Activated CD4-positive, alpha-beta T cell treated with anti-CD3 and anti-CD28 coated beads, Interleukin-2, amount 10 ng/mL, durations not matched to agents 7 days and 5 days (primary cell): ENCODE measurements at places on chromosomes 2 and 18.

DNA sequence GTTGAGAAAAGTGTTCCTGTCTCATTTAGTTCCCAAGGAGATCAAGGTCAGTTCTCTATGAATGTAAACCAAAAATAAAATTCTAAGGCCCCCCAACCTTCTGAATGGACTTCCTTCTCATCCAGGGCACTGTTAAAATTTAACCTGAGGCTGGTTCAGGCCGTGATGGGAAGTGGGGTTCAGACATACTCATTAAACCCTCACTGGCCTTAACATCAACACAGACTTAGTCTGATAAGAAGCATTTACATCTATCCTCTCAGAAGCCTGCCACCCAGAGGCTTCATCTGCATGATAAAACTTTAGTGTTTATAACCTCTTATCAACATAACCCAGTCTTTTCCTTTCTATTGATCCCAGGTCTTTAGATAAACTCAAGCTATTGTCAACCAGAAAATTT, 22.4 kb downstream of the ITSN2 start:
- H3K4me3 ChIP-seq = no peak overlapping the region
- H3K4me1 ChIP-seq = peaks cover 34% of the 10 kb centered on the region
- H3K27ac ChIP-seq = no peak overlapping the region
- DNase-seq = no peak

DNA sequence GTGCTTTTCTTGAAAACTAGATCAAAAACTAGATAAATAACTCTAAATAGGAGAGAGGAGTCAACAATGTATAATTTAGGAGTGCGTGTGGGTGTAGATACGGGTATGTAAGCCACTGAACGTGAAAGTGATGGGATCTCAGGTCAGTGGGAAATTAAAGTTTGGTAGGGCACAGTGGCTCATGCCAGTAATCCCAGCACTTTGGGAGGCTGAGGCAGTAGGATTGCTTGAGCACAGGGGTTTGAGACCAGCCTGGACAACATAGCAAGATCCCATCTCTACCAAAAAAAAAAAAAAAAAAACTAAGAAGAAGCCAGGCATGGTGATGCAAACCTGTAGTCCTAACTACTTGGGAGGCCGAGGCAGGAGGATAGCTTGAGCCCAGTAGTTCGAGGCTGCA, 247.1 kb downstream of the ANAPC1 start:
- H3K4me3 ChIP-seq = no peak overlapping the region
- H3K4me1 ChIP-seq = peaks cover 24% of the 10 kb centered on the region
- no peak for DNase-seq
- H3K36me3 ChIP-seq = peaks cover 11% of the 10 kb centered on the region

GRCh38 chr2:201909961-201910361, 103.6 kb downstream of the CDK15 start:
- H3K4me1 ChIP-seq = peaks cover 15% of the 10 kb centered on the region
- H3K27me3 ChIP-seq = peaks cover 7% of the 10 kb centered on the region
- H3K27ac ChIP-seq = peak overlapping the region; percentile 67
- peak; percentile 21 for DNase-seq
- peak overlapping the region; percentile 12 for H3K4me3 ChIP-seq
- H3K36me3 ChIP-seq = no peaks in the 10 kb centered on the region

DNA sequence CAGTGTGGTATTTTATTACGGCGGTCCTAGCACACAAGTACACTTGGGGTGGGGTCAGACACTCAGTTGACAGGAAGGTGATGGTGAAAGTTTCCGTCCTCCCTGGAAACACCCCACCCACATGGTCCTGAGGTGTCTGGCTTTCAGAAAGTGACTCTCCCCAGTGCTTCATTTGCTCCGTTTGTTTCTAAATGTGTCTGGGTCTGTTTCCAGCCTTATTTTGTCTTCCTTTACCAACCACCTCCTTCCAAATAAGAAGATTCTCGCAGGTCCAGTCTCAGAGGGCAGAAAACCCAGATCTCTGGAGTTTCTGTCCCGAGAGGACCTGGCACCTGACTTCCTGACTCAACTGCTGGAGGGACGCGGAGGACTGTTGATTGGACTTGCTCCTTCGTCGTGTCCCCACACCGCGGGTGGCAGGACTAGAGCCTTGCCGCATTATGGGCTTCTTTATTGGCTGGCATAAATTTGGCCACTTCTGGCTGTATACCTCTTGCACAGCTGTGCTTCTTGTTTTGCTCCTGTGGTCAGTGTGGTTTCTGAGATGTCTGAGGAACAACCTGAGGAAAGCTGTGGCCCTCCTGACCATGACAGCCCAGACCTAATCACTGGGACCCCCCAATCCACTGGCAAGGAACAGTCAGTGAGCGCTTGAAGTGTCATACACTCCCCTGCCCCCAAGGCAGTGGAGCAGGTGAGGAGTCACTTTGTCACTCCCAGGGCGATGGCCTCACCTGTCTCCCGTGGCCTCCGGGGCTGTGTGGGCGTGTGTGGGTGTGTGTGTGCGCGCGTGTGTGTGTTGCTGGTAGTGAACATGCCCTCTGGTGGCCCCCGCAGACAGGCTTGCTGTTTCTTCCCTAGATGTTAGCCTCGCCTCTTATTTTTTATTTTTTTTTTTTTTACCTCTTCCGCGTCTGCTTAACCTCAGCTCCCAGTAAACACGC, 45.6 kb downstream of the MEX3C start:
- H3K27ac ChIP-seq = peak overlapping the region; percentile 87
- no peaks in the 10 kb centered on the region for H3K27me3 ChIP-seq
- no peaks in the 10 kb centered on the region for H3K36me3 ChIP-seq
- peak overlapping the region; percentile 55 for H3K4me3 ChIP-seq
- H3K4me1 ChIP-seq = peaks cover 38% of the 10 kb centered on the region

- no peaks in the 10 kb centered on the region for H3K27me3 ChIP-seq
- H3K4me1 ChIP-seq = peaks cover 96% of the 10 kb centered on the region
- peak overlapping the region; percentile 30 for H3K4me3 ChIP-seq
- H3K27ac ChIP-seq = no peak overlapping the region
- peaks cover 92% of the 10 kb centered on the region for H3K36me3 ChIP-seq
- no peak for DNase-seq
Measured at GRCh38 chr2:216116418-216116817, 7.3 kb downstream of the XRCC5 start.

GRCh38 chr18:12615748-12616147, 42.2 kb downstream of the SPIRE1 start:
- H3K4me1 ChIP-seq = no peaks in the 10 kb centered on the region
- no peaks in the 10 kb centered on the region for H3K36me3 ChIP-seq
- H3K27me3 ChIP-seq = peaks cover 9% of the 10 kb centered on the region

GRCh38 chr2:199987586-199987985, 32.2 kb downstream of the MAIP1 start:
- no peaks in the 10 kb centered on the region for H3K27me3 ChIP-seq
- peaks cover 5% of the 10 kb centered on the region for H3K4me1 ChIP-seq
- H3K4me3 ChIP-seq = no peak overlapping the region
- H3K36me3 ChIP-seq = no peaks in the 10 kb centered on the region

GRCh38 chr2:206443735-206444527, 599 bp downstream of the ADAM23 start:
- no peaks in the 10 kb centered on the region for H3K36me3 ChIP-seq
- H3K4me1 ChIP-seq = peaks cover 15% of the 10 kb centered on the region
- H3K27me3 ChIP-seq = peaks cover 73% of the 10 kb centered on the region

DNA sequence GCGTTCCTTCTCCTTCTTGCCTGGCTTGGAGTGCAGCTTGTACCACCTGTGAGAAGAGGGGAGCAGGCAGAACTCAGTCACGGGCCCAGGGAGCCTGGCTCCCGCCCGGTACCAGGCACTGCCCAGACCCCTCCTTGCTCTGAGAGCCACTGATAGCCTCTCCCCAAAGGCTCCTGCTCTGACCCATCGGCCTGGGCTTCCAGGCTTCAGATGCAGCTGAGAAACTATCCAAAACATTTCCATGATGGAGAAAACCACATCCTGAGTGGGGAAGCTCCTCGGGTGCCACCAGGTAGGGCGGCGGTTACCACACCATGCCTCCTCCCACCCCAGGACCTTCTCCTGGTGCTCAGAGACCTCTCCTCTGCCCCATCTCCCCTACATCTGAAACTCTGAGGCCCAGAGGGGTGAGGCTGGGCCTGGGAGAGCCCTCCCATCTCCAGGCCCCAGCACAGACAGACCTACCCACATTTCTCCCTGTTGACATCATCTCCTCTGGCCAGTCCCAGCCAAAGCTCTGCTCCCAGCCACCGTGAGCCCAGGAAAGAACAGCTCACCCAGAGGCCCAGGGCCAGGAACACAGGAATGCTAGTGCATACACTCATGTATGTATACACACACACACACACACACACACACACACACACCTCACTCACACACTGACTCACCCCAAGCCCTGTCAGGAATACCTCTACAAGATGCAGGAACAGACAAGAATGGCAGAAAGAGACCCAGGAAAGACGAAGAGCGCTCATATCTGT, 17.9 kb upstream of the SFXN5 start:
- H3K27ac ChIP-seq = no peak overlapping the region
- no peaks in the 10 kb centered on the region for H3K4me1 ChIP-seq
- no peak overlapping the region for H3K4me3 ChIP-seq
- no peaks in the 10 kb centered on the region for H3K27me3 ChIP-seq
- no peak for DNase-seq
- no peaks in the 10 kb centered on the region for H3K36me3 ChIP-seq

DNA sequence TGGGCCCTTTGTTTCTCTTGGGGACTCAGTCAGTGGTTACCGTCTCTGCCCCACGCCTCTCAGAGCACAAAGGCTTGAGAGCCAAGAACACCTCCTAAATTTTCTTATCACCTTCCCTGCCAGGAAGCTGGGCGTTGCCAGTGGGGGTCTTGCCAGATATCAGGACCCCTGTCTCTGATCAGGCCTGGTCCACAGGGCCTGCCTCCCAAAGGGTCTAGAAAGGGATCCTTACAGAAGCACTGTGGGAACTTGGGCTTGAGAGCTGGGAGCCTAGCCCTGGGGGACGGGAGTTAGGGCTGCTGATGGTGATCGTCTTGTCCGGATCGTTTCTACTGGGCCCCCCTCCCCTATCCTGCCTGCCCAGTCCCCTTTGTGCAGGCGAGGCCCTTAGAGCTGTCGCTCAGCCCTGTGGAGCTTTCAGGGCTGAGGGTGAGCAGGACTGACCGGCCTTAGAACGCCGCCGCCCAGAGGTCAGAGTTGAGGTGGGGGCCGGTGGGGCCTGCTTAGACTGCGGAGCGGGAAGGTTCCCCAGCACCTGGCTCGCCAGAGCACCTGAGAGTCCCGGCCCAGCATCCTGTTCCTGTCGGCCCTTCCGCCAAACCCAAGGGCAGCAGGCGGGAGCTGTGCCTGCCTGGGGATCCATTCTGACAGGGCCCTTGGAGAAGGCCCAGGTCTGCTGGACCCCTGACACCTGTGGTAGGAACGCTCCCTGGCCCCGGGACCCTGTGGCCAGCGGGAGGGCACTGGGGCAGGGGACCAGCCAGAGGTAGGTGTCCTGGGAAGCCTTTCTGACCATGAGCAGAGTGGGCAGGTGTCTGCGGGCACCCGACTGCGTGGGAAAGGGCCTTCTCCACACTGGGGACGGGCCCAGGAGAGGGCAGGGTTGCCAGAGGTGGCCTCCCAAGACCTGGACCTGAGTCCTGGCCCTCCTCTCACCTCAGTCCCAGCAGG, 956 bp downstream of the ESPNL start:
- H3K27ac ChIP-seq = no peak overlapping the region
- H3K4me1 ChIP-seq = no peaks in the 10 kb centered on the region
- DNase-seq = no peak

- H3K4me1 ChIP-seq = peaks cover 17% of the 10 kb centered on the region
- DNase-seq = no peak
- H3K27ac ChIP-seq = no peak overlapping the region
- no peaks in the 10 kb centered on the region for H3K36me3 ChIP-seq
- no peak overlapping the region for H3K4me3 ChIP-seq
Measured at GRCh38 chr2:96977631-96978195, 8.7 kb downstream of the FAM178B start.

DNA sequence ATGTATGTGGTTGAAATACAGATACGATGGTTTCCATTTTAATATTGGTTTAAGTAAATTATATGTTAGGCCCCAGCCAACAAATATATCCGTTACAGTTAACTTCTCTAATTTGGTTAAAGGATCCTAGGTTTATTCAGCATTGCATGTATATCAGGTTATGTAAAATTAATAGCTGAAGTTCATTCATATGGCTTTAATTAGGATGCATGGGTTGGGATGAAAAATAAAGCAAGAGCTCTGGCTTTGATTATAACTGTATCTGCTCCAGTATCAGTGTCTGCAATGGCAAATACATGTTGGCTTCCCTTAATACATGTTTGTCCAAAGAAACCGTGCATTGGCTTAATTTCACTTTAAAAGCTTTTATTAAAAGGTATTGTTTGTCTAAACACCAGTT, 435.7 kb upstream of the SETBP1 start:
- no peaks in the 10 kb centered on the region for H3K36me3 ChIP-seq
- H3K4me1 ChIP-seq = no peaks in the 10 kb centered on the region
- H3K27ac ChIP-seq = no peak overlapping the region
- H3K27me3 ChIP-seq = no peaks in the 10 kb centered on the region
- no peak for DNase-seq
- H3K4me3 ChIP-seq = no peak overlapping the region

DNA sequence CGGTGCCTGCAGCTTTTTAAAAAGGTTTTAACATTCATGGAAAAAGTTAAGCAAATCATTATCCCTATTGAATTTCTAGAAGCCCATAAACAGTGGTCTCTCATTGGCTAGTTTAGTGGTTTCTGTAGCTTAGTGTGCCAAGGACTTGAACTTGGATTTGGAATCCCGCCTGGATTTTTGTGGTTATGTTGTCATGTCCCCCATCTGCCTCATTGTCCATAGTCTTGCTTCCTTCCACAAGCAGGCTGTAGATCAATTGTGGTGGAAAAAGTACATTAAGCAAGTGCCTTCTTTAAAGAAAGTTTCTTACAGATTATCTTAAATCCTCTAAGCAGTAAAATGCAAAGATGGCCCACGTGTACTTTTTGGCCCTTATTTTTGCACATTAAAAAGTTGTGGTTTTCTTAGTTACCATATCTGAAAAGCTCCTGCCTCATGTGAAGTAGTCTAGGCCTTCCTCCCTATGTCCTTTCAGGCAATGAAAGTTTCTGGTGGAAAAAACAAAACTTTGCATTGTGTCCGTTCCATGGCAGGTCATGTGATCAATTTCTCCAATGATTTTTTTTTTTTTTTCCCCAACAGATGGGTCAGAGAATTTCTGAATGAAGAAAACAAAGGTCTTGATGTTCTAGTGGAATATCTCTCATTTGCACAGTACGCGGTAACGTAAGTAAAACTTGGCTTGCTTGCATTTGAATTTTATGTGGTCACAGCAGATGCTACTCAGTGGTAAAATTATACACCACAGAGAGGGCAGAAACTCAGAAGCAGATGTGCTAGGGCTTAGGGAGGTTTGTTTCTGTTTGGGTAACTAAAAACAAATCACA, 158.9 kb downstream of the PRPF40A start:
- H3K27ac ChIP-seq = no peak overlapping the region
- no peaks in the 10 kb centered on the region for H3K4me1 ChIP-seq
- no peak overlapping the region for H3K4me3 ChIP-seq
- no peak for DNase-seq

GRCh38 chr2:26054598-26055348, 20.9 kb downstream of the RAB10 start:
- DNase-seq = no peak
- H3K4me1 ChIP-seq = peaks cover 46% of the 10 kb centered on the region
- no peak overlapping the region for H3K4me3 ChIP-seq
- H3K36me3 ChIP-seq = peaks cover 24% of the 10 kb centered on the region
- H3K27me3 ChIP-seq = no peaks in the 10 kb centered on the region

GRCh38 chr2:174796319-174796771, 32.1 kb upstream of the CHRNA1 start:
- DNase-seq = no peak
- no peak overlapping the region for H3K27ac ChIP-seq
- no peaks in the 10 kb centered on the region for H3K27me3 ChIP-seq
